ENCODE measurements at places on chromosomes 13 and 19.

- no peak for DNase-seq
Observed at GRCh38 chr13:102261809-102262208, 140.0 kb downstream of the FGF14 start.

GRCh38 chr13:39530916-39531315 lies 72.1 kb downstream of the LHFPL6 start:
- no peak for DNase-seq

- no peak for DNase-seq
Observed at GRCh38 chr19:4063369-4064148, 3.1 kb downstream of the ZBTB7A start.

- DNase-seq, result no peak
Observed at GRCh38 chr19:35009424-35010415, 9.6 kb downstream of the GRAMD1A start.

- DNase-seq, result peak; percentile 70
Observed at GRCh38 chr19:850221-850978, 1.7 kb upstream of the ELANE start.

DNA sequence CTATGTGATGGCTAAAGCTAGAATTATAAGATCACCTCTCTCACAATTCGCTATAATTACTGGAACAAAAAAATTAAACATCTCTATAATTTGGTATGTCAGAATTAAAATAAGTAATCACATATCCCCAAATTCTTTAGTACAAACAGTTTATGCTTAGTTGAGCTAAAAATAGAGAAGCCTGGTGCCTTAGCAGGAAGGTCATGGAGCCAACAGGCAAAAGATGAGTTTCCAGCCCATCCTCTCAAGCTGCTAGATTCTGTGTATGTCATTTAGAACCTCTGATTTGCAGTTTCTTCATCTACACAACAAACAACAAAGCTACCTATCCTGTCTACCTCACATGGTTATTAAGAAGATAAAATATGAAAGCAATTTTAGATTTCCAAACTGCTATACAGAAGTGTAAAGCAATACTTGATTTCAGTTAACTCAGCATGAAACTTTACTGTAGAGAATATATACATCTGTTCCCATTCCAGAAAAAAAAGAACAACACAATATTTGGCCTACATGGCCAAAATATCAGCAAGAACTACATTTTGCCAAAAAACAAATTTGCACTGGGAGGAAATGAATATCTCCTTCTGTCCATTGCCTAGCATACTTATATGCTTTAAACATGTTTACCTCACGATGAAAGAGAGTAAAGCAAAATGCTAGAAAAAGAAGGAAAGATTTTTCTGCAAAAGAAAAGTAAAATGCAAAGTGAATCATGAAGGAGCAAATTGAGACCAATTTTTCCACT lies 294.0 kb upstream of the MIR17HG start:
- no peak for DNase-seq

GRCh38 chr13:50998326-50998725 lies 88.7 kb downstream of the RNASEH2B start:
- DNase-seq, result no peak

GRCh38 chr19:12187625-12188024 lies 24.7 kb downstream of the ZNF136 start:
- no peak for DNase-seq

DNA sequence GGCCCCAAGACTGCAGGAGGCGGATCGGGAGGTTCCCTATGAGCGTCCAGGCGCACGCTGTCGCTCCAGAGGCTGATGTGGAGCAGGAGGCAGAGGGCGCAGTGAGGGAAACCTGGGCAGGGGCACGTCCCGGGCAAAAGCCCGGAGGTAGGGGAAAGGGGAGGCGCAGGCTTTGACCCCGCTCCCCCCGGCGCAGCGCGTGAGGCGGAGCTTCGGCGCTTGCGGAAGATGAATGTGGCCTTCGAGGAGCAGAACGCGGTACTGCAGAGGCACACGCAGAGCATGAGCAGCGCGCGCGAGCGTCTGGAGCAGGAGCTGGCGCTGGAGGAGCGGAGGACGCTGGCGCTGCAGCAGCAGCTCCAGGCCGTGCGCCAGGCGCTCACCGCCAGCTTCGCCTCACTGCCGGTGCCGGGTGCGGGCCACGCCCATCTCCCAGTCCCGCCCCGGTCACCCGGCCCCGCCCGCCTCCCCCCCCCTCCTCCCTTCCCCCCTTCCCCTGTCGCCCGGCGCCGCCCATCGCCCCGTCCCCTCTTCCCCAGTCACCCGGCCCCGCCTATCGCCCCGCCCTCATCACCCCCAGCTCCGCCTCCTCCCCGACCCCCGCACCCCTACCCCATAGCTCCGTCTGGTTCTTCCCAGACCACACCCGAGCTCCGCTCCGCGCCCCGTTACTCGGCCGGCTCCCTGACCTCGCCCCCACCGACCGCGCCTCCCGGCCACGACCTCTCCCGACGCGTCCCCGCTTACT lies 4.1 kb downstream of the HMG20B start:
- no peak for DNase-seq

DNA sequence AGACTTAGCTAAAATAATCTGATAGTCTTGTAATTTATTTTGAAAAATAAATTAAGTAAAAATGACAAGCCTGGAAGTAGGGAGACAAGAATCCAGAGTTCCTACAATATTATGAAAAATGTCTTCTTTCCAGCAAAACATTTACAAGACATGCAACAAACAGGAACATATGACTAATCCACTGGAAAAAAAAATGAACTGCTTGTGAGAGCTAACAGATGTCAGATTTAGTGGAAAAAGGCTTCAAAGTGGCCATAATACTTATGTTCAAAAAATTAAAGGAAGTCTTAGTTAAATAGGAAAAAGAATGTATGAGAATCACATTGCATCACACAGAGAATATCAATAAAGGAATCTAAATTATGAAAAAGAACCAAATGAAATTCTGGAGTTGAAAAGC lies 2082.0 kb upstream of the PCDH20 start:
- no peak for DNase-seq

DNA sequence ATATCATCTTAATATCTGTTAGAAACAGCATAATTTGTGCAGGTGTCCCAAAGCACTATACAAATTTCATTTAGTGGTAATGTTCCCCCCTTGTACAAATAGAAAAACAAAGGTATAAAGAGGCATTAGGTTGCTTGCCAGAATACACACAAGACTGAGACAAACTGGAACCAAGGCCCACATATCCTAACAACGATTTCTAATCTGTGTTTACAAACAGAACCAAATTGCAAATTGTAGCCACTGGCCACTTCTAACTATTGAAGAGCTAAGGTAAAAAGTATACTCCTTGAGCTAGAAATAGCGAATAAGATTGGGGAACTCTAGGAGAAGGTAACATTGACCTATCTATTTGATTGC lies 526.1 kb downstream of the KLF12 start:
- DNase-seq, result no peak

GRCh38 chr19:19304186-19304965 lies 15.9 kb downstream of the SUGP1 start:
- no peak for DNase-seq

DNA sequence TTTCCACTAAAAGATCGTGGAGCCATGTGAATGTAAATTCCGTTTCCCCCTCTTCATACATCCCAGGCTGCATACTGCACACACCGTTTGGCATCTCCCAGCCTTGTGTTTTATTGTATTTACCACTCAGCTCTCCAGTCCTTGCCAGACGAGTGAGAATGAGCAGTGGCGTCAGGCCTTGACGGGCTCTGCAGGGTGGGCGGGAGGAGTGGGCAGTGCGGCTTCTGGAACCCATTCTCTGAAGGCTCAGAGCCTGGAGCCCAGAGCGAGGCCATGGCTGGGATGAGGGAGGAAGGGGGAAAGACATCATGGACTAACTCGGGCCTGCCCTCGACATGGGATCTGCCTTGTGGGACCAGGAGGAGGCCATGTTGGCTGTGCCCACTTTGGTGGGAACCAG lies 25.1 kb downstream of the BICRA start:
- no peak for DNase-seq

- no peak for DNase-seq
Observed at GRCh38 chr13:90500569-90500968, 846.9 kb upstream of the MIR17HG start.

DNA sequence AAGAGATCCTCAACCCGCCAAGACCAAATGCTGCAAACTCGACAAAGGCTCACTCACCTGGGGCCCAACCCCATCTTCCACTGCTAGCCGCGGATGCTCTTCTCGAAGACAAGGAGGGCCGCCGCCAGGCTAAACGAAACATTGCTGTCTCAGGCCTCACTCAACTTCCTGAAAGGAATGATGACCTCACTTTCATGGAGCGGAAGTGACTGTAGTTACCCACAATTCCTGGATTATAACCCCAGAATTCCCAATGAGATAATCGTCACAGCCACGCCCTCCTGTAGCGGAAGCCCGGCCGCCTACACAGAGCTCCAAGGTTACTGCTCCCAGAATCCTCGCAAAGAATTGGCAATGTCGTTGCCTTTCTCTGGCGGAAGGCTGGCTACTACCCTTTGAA lies 10.5 kb upstream of the ZNF112 start:
- DNase-seq, result peak; percentile 22

GRCh38 chr13:110047496-110047895 lies 259.5 kb downstream of the COL4A1 start:
- no peak for DNase-seq

- no peak for DNase-seq
Observed at GRCh38 chr13:79477968-79478367, 3.0 kb upstream of the NDFIP2 start.

DNA sequence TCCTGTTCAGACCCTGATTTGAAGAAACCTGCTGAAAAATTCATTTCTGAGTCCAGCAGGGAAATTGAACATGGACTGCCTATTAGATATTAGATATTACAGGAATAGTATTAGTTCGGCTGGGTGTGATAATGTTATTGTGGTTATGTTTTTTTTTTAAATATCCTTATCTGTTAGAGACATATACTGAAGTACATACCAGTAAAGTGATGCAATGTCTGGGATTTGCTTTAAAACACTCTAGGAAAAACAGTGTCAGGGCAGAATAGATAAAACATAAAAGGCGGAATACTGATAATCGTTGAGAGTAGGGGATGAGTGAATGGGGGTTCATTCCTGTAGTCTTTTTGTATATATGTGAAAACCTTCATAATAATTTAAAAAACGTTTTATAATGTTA lies 28.7 kb upstream of the AMER2 start:
- DNase-seq, result no peak

DNA sequence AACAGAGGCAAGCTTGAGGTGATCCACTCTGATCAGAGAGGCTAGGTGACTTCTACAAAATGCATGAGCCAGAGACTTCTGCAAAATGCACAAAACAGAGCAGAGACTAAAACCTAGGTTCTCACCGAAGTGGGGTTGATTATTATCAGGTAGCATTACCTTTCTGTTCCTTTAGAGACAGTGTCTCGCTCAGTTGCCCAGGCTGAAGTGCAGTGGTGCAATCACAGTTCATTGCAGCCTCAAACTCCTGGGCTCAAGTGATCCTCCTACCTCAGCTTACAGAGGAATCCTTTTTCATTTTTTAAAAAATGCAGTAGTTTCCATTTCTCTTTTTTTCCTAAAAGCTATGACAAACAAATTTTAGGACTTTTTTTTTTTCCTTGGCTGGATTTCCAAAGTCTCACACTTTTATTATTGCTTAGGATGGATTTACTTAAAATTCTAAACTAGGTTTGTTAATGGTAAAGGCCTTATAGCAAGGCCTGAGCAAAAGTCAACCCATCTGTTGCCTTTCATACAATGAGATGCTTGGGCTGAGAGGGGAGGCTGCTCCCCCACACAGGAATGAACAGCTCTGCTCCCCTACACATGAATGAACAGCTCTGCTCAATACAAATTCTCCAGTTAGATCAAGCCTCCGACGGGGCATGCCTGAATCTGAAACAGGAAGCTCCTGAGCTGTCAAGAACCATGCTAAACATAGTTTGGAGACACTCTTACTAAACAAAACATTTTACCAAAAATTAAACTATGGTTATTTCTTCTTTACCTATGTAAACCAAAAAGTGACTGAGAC lies 18.8 kb upstream of the TNFRSF19 start:
- no peak for DNase-seq

- DNase-seq, result no peak
Observed at GRCh38 chr19:5484398-5485285, 29.4 kb downstream of the ZNRF4 start.

DNA sequence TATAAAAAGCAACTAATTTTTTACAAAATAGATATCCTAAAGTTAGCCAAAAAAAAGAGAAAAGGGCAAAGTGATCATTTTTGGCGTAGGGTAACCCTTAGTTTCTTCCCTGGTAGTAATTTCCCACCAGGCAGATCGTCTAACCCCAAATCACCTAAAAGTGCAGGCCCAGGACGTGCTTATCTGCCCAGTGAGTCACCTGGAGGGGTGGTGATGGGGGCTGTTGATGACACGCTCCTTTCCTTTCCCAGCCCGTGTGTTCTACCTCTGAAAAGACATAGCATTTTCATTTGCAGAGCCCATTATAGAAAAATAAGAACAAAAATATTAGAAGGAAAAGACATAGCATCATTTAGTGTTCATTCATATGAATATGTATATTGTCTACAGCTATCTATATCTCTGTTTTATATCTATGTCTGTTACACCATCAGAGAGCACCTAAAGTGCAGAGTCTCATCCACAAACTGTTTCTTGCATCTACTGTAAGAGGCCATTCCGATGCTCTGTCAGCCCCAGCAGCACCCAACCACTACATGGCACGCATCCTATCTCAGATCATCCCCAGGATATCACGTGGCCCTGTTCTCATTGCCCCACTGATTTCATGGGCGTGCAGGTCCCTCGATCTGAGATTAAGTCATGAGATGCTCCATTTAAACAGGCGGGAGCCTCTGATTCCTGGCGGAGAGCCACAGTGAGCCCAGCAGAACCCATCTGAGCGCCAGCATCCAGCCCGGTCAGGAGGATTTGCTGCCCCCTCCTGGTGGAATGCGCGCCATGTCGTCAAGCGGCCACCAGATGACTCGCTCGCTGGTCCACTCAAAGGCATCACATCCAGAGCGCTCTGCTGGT lies 8.5 kb upstream of the LILRB3 start:
- DNase-seq, result no peak

GRCh38 chr19:1285737-1286360 lies at the start of gene EFNA2:
Gene EFNA2, plus strand, starts transcription at chr19:1285873. Its CDS starts 296 bp downstream, at chr19:1286169.
- peak; percentile 61 for DNase-seq

- DNase-seq, result peak; percentile 45
Observed at GRCh38 chr13:20049558-20050473, 91.3 kb downstream of the ZMYM2 start.

All from T47D (cell line).